ENCODE measurements at places on chromosomes 2 and 18.

GRCh38 chr2:200602584-200602983, 16.8 kb downstream of the AOX1 start:
- no peak for DNase-seq

- no peak for DNase-seq
Observed at GRCh38 chr2:14543284-14543683, 89.2 kb upstream of the LRATD1 start.

GRCh38 chr2:239381709-239382134, 19.1 kb downstream of the HDAC4 start:
- peak; percentile 80 for DNase-seq

- no peak for DNase-seq
Observed at GRCh38 chr2:114699423-114699944, 257.0 kb downstream of the DPP10 start.

DNA sequence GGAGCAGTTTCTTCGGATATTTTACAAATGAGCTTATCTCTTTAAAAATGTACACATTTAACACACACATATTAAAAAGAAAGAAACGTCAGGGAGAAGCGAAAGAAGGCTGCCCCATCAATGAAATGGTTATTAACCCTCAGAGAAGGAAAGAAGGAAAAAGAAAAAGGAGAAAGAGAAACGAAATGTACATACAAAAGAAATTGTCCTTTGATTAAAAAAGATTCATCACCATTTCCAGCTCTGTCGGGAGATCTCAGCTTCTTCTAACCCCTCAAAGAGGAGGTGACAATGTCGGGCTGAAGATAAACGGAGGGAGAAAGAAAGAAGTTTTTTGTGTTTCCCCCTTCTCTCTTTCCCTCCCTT, 1.5 kb downstream of the IKZF2 start:
- no peak for DNase-seq

DNA sequence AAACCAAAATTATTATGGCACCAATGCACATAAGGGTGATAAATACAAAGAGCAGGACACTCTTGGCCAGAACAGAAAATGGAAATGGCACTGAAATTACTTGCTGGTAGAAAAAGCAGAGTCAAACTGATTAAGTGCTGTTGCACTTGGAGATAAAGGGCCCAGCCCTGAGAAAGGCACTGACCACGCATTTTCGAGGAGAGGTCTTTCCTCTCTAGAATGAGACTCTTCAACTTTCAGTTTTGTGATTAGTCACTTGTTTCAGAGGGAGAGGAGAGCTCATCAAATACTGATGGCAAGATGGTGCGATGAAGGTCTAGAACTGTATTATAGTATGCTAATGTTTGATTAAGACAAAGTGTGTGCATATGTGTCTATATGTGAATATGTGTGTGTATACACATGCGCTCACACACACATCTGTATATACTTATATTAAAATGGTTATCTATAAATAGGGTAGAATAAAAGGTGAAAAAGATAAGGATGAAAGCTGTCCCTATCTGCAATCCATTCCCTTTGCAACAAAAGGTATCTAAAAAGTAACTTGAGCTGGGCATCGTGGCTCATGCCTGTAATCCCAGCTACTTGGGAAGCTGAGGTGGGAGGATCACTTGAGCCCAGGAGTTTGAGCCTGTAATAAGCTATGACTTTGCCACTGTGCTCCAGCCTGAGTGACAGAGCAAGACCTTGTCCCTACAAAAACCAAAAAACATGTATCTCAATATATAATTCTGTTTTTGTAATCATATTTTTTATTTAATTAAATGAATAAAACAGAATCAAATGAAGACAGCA, 48.8 kb upstream of the ZDBF2 start:
- DNase-seq = peak; percentile 51

- no peak for DNase-seq
Observed at GRCh38 chr2:159195697-159196096, 90.8 kb downstream of the WDSUB1 start.

GRCh38 chr2:151024696-151025251, 236.9 kb downstream of the RBM43 start:
- no peak for DNase-seq

All from GM10248 (cell line).